ENCODE measurements at places on chromosomes 6 and 20.

GRCh38 chr6:36550473-36551000 is 3.3 kb upstream of the STK38 start:
- DNase-seq = no peak

DNA sequence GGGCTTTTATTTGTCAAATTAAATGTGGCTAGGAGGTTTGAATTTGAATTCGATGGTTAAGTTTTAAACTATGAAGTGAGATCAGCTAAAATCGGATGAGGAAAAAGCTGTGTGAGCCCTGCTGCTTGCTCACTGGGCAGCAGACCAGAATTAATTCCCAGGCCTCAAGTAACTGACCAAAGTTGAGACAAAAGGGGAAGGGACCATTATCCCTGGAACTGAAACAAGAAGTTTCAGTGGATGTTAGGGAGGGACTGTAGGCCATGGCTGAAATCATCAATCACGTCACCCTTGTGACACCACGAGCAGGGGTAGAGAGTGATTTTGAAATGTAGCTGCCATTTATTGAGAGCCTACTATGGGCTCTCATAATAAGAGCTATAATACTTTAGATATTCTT is 7.0 kb upstream of the PRSS35 start:
- no peak for DNase-seq

DNA sequence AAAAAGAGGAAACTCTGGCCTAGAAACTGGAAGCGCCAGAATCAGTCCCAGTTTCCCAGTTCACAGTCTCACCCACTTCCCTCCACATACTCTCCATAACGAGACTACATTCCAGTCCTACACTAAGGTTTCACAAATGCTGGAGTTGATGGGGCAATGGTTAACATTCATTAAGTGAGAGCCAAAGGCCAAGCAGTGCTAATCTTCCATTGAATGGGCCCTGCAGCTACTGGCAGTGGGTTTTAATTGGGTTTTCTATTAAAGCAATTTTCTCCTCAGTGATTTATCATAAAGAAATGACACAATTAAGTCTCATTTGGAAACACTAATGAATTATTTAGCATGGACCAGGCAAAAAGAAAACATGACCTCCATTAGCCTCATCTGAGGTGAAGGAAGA is 20.8 kb upstream of the NRSN1 start:
- DNase-seq = no peak

DNA sequence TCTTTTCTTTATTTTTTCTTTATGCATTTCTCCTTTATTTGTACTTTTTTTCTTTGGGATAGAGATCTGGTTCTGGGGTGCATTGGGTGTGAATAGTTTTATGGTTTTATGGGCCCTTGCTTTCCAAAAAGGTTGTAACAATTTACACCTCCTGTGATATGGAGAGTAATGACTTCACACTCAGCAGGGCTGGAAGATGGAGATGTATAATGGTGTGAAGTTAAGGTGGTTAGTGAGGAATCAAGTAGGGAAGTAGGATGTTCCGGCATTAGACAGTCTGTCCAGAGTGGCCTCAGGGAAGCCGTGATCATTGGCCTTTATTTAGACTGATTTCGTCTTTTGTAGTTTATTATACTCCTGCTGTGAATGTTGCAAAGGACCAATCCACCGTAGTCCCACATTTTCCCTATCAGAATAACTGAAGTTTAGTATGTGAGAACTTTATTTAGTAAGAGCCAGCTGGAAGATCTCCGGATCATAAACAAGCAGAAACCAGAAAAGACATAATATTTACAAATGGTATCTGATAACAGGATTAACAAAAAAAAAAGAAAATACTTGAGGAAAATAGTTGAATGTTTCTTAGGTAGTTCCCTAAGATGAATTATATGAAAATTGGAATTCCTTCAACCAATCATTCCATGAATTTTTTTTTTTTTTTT is 255.5 kb downstream of the TBC1D7 start:
- no peak for DNase-seq

DNA sequence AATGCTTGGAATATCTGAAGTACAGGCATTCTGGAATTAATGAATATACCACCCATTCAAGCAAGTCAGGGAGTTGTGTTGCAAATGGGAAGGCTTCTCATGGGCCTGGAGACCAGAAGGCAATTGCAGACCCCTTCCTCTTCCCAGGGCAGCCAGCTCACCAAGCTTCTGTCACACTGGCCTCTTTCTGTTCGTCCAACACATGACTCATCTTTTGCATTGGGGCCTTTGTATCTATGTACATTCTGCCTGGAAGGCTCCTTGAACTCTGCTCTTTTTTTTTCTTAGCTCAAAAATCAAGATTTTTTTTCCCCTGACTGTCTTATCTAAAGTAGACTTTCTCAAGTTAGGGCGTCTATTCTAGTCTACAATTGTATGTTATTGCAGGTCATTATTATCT is 132.9 kb upstream of the MYLIP start:
- no peak for DNase-seq

GRCh38 chr20:47726632-47727031 is 58.6 kb downstream of the SULF2 start:
- DNase-seq = no peak
